Stomach (tissue), 19 donors: ENCODE measurements at places on chromosomes 1 and 21. TPM values are rescaled to one million over a fixed set of nuclear protein-coding genes. Genes with fewer than 3 reads are reported as not detected.

The KCNJ9 gene
- total RNA-seq = 0.87 TPM

The VTCN1 gene
- total RNA-seq = not detected

The FCGR2B gene
- 16.9 TPM for total RNA-seq

The SAMD11 gene
- total RNA-seq = 4.8 TPM

The BRINP2 gene
- total RNA-seq = 0.55 TPM

The SPRR1A gene
- not detected for total RNA-seq

The PRDM2 gene
- total RNA-seq = 38.5 TPM

The AMIGO1 gene
- 3.5 TPM for total RNA-seq

The TNNI3K gene
- total RNA-seq = 7.0 TPM

The LCK gene
- 6.4 TPM for total RNA-seq

The HEATR1 gene
- total RNA-seq = 50.3 TPM

The ZNF695 gene
- not detected for total RNA-seq

The ADGRL4 gene
- 0.87 TPM for total RNA-seq

The SZT2 gene
- 69.3 TPM for total RNA-seq

The PTPRU gene
- total RNA-seq = 7.0 TPM

The RNU1-3 gene
- total RNA-seq = under 0.01 TPM

The KANK4 gene
- total RNA-seq = 2.5 TPM

The RNPC3 gene
- 41.4 TPM for total RNA-seq

The RSPH1 gene
- 8.9 TPM for total RNA-seq

The TACSTD2 gene
- 41.1 TPM for total RNA-seq

The GBP3 gene
- total RNA-seq = 21.6 TPM

The DMRTA2 gene
- total RNA-seq = not detected

The MARCKSL1 gene
- 99.4 TPM for total RNA-seq

The ZP4 gene
- not detected for total RNA-seq

The AXDND1 gene
- total RNA-seq = 1.2 TPM

The PRR9 gene
- total RNA-seq = not detected

The CYP4Z1 gene
- not detected for total RNA-seq

The LDLRAD1 gene
- not detected for total RNA-seq
